Naive thymus-derived CD8-positive, alpha-beta T cell (primary cell): ENCODE measurements at places on chromosomes 3 and 15.

DNA sequence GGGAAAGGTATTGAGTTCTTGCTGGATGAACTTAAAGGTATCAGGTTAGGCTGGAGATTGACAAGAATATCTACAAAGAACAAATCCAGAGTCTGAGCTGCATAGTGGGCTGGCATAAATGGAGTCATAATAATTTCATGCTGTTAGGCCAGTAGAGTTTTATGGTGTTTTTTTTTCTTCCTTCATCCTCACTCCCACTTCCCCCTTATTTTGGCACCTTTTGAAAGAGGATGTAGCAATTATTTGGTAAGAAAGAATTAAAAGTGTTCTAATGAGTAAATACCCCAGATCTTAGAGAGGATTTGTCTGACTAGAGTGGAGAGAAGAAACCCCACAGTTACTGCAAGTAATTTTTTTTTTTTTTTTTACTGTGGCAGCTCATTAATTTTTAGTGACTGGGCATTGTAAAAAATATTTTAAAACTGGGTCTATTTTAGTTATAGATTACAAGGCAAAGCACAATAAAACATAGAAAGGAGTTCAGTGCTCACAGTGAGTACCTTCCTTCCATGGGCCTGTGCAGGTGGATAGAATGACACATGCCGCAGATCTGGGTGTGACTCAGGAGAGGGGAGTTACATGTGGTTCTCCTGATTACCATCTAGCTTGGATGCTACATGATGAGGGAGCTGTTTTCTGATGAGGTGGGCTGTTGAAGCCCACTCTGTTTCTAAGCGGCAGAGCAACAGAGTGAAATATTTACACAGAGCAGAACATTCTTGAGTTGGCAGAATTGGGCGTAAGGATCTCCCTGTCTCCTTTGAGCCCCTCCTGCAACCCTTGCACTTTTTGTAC is 5.3 kb downstream of the EDEM1 start:
- no peak for DNase-seq

DNA sequence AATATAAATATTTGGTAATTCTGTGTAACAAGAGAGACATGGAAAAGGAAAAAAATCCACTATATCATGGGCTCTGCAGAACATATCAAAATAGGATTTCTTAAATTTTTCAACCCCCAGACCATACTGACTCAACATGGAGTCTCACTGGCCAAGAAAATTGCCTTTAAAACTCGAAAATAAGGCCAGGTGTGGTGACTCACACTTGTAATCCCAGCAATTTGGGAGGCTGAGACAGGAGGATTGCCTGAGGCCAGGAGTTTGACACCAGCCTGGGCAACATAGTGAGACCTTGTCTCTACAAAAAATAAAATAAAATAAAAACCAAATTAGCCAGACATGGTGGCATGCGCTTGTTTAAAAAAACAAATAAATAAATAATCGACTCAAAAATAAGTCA is 294.4 kb upstream of the TPRG1 start:
- no peak for DNase-seq

DNA sequence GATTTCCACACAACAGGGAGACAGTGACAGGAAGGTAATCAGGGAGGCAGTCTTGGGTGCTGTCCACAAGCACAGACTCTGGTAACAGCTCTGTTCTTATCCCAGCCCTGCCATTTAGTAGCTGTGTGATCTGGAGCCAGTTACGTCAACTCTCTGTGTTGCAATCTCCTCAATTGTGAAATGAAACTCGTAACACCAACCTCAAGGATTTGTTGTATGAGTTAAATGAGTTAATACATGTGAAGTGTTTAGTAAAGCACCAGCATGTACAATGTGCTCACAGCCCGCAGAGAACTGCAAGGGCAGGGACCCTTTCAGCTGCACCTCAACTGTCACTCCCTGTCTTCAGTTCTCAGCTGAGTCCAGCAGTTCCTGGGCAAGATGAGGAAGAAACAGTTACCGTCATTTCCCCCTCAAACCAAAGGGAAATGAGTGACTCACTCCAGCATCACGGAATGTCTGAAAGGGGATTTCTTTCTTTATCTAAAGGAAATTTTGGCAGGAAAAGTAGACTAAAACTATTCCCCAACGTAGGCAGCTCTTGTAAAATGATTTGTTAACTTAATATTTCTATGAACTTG is 39.9 kb upstream of the MB21D2 start:
- no peak for DNase-seq

GRCh38 chr3:33889394-33890039 is 91.1 kb downstream of the PDCD6IP start:
- no peak for DNase-seq

DNA sequence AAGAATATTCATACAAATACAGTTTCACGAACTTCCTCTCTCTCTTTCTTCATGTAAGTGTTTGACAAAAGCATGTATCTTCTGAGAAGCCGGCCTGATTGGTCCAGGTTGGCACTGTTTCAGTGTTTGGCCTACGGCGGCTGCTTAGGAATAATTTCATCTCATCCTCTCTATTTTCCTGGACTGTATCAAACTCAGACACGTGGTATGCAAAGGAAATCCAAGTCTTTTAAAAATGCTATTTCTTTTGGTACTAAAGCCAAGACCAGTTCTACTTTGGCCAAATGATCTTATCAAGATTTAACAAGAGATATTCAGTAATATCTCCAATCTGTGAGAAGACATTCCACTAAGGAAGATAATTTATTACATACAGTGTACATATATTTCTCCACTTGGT is 152.8 kb downstream of the TIGIT start:
- DNase-seq, result no peak

- DNase-seq, result no peak
Measured at GRCh38 chr3:178986456-178986855, 85.2 kb downstream of the ZMAT3 start.

- no peak for DNase-seq
Measured at GRCh38 chr15:96285305-96285704, 45.2 kb upstream of the NR2F2 start.

- no peak for DNase-seq
Measured at GRCh38 chr15:82731527-82731926, 21.9 kb upstream of the AP3B2 start.

GRCh38 chr3:82137861-82138260 is 376.4 kb upstream of the GBE1 start:
- DNase-seq, result no peak

- peak; percentile 67 for DNase-seq
Measured at GRCh38 chr3:107524841-107525643, 2.3 kb downstream of the BBX start.

DNA sequence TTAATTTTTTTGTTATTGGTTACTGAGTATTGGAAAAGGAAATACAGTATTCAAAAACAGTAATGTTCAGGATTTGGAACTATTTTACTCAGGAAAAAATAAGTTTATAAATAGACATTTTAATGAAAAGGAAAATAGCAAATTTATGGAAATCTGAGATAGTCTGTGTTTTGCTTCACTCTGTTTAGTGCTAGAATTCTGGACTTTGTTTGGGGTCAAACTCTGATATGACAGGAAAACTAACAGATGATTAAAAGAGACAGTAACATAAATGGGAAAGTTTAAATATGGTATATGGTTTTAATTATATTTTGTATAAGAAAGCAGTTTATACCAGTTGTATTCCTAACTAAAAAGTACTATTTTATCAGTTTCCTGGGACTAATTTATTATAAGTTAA is 17.4 kb downstream of the SETD5 start:
- no peak for DNase-seq

DNA sequence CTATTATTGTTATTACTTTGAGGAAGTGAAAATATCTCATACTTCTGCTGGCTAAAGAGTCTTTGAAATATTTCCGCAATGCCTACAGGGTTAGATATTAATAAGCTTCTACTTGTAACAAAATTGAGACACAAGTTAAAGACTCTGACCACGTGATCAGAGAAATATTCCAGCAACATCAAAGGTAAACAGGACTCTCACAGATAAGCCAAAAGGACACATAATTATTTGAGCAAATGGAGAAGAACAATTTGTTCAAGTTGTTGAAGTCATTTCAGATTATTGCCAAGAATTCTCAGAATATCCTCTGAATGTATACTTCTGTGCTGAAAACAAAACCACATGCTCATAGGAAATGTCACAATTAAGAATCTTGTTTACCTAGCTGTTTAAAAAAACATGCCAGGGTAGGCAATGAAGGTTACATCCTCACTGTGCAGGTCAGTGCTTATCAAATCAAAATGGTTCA is 225.8 kb upstream of the ALCAM start:
- DNase-seq, result no peak

GRCh38 chr15:65176056-65176455 is 9.1 kb downstream of the CLPX start:
- DNase-seq, result no peak

- DNase-seq, result no peak
Measured at GRCh38 chr3:161854232-161854771, 357.7 kb downstream of the OTOL1 start.

GRCh38 chr3:77420336-77420735 is 380.4 kb downstream of the ROBO2 start:
- no peak for DNase-seq

DNA sequence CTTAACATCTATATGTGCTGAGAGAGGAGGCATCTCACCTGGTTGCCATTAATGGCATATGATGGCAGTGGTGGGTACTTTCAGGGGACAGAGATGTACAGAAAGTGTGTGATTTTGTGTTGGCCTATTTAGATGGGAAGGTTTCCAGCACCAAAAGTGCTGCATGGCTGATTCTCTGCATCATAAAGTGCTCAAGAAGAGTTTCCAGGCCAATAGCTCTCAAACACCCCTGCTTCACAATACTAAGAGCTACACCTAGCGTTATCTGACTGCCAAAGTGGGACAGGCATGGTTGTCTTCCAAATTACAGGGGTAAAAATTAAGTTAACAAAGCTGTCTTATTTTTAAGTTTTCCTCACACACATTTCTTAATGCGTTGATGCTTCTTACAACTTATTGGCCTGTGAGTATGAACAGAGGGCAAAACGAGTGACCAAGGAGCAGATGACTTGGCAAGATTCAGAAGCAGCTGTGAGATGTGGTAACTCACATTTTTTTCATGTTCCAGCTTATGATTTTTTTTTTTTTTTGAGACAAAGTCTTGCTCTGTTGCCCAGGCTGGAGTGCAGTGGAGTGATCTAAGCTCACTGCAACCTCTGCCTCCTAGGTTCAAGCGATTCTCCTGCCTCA is 41.4 kb upstream of the VEPH1 start:
- DNase-seq, result no peak

GRCh38 chr15:42932833-42933515 is 12.4 kb upstream of the TTBK2 start:
- no peak for DNase-seq

GRCh38 chr15:81092559-81092902 is 41.5 kb upstream of the CFAP161 start:
- DNase-seq, result no peak

- no peak for DNase-seq
Measured at GRCh38 chr3:31373681-31374080, 159.0 kb upstream of the STT3B start.

GRCh38 chr15:87498560-87498959 is 758.0 kb downstream of the NTRK3 start:
- DNase-seq, result no peak

DNA sequence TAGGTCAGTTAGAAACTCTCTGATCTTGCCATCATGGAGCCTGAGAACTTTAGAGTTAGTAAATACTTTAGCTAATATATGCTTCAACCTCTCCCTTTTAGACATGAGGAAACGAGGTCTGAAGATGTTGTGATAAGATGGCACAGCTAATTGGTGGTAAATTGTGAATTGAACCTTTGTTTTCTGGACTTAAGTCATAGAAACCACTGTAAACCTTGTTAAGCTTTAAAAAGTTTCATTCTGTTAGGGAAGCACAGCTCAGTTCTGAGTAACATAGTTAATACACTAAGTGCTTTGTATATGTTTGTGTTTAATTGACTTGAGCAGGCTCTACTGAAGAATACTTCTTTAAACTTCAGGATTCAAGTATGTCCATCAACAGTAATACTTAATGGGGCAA is 108.6 kb downstream of the AKAP13 start:
- DNase-seq, result no peak

GRCh38 chr3:160676547-160677303 is at the start of gene ARL14:
Gene ARL14, plus strand, starts transcription at chr3:160677160. Its CDS starts 187 bp downstream, at chr3:160677347.
- no peak for DNase-seq

DNA sequence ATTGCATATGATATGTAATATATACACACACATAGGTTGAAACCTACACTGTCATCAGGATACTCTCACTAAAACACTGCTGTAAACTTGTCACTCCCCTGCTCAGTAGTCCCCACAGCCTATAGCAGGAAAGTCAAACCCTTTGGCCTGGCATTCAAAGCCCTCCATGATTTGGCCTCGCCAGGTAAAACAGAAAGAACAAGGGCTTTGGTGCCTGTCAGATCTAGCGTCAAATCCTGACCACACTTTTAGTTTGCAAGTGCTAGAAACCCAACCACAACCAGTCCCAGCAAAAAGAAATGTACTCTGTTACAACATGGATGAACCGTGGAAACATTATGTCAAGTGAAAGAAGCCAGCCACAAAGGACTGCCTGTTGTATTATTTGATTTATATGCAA is 11.4 kb downstream of the CRABP1 start:
- DNase-seq, result no peak

DNA sequence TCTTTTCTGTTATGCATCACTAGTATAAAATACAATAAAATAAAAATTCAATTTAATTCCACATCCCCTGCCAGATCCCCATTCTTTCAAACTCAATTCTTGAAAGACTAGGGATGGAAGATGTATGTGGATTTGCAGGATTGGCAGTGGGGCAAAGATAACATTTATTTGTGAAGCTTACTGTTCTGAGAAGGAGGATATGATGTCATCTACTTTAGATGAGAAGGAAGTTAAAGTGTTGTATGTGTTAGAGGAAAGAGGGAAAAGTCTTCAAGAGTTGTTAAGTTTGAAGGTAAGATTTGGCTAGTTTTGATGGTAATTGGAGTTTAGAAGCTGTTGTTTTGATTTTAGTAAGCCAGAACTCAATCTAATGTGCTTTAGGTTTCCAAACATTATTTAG is 845.1 kb upstream of the NR2F2 start:
- DNase-seq, result no peak

GRCh38 chr3:23437484-23438145 is 234.5 kb downstream of the UBE2E2 start:
- no peak for DNase-seq

GRCh38 chr15:77122576-77122975 is 51.7 kb upstream of the TSPAN3 start:
- DNase-seq, result no peak

- no peak for DNase-seq
Measured at GRCh38 chr3:80017369-80017768, 249.6 kb upstream of the ROBO1 start.

DNA sequence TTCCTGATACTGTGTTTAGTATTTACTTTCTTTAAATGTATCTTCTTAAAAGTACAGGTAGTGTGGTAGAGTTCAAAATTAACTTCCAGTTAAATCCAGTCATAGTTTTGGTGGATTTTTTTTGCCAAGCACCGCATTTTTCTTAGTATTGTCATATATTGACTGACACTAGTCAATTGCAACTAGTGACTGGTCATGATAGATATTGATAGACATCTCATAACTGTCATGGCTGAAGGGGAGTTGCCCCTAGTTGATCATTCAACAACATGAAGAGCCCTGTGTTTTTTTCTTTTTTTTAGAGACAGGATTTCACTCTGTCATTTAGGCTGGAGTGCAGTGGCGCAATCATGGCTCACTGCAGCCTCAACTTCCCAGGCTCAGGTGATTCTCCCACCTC is 22.1 kb downstream of the RAB8B start:
- no peak for DNase-seq

- peak; percentile 37 for DNase-seq
Measured at GRCh38 chr3:50204804-50205412, at the start of gene SLC38A3. Gene SLC38A3, plus strand, starts transcription at chr3:50205271. Its CDS starts 8,929 bp downstream, at chr3:50214200.

GRCh38 chr15:71155534-71155933 is 40.3 kb downstream of the THSD4 start:
- DNase-seq, result no peak

- no peak for DNase-seq
Measured at GRCh38 chr15:60814062-60814461, 335.1 kb upstream of the ICE2 start.

GRCh38 chr3:157700405-157700804 is 197.2 kb upstream of the VEPH1 start:
- no peak for DNase-seq
